ENCODE measurements at places on chromosomes 1 and 21. TPM values are rescaled to one million over a fixed set of nuclear protein-coding genes. Genes with fewer than 3 reads are reported as not detected.
A peak's percentile ranks its signal among the peaks of the same experiment; 100 is the strongest.

GRCh38 chr1:224565186-224565585 lies 50.9 kb upstream of the CNIH3 start:
- DNase-seq = peak; percentile 62

DNA sequence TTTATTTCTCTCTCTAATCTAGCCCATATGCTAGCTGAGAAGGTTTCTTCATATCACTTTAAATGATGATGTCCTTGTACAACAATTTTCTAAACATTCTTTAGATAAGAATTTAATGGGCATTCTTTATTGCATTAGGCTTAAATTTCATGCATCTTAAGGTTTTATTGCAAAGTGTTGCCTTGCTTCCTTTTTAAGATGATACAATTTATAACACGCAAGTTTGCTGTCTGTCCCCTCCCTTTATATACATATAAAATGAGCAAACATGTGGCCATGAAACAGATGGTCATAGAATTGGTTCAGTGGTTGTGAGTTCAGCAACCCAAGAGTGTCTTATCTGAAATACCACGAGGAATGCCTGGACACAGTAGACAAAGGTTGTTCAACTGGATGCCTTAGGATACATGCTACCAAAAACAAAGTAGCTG lies 12.1 kb downstream of the NBPF3 start:
- DNase-seq = peak; percentile 73

DNA sequence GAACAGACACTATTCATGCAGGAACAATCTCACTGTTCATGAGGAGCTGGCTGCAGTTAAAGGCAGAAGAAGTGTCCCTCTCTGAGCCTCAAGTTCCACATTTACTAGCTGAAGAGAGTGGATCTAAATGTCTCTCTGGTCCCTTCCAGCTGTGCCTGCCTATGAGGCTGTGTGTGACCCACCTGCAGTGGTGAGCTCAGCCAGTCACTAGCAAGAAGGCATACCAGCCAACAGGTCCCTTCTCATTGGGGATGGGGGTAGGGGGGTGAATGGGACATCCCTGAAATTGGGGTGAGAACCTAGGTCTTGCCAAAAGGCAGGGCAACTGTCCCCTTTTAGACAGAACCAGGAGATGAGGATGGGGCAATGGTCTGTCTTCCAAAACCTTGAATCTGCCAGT lies 13.6 kb downstream of the RD3 start:
- DNase-seq = no peak

DNA sequence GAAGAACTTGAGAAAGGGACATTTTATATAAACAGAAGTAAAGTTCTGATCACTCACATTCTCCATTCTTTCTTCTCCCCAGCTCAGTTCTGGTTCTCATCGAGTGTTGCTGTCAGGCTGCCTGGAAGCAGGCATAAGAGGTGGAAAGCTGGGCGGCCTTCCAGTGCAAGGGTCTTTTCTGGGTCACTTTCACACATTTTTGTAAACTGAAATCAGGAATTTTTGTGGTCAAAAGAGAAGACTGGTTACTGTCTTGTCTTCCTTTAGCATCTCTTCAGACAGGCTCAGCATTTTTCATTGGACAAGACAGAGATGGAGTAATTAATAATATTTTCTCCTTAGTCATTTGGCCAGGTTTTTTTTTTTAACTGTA lies 93.7 kb downstream of the CTH start:
- peak; percentile 78 for DNase-seq

- DNase-seq = no peak
Measured at GRCh38 chr21:45856442-45856841, 125.1 kb upstream of the COL6A1 start.

DNA sequence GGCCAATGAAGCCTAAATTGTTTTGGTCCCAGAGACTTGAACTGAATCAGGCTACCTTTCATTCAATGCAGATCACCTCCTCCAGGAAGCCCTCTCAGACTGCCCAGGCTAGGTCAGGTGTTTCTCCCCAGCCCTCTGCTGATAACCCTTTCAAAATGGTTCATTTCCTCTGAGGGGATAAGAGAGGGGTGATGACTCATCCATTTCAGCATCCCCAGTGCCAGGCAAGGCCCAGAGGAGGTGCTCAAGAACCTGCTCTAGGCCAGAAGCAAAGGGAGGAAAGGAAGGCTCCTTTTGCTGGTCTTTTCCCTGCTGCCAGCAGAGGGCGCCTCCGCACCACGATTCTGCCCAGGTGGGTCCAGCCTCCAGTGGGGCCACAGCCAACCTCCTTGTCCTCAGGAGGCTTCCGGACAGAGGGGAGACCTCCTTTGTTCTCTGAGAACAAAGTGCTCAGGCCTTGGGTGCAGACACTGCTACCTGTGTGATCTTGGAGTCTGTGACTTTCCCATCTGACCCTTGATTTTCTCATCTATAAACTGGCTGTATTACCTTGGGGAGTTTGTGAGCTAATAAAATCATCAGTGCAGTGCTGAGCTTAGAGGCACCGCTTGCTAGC lies 45.3 kb upstream of the ARHGEF10L start:
- DNase-seq = no peak

GRCh38 chr1:233323718-233324117 lies 3.8 kb upstream of the MAP3K21 start:
- no peak for DNase-seq

GRCh38 chr1:177172866-177173265 lies 2.1 kb downstream of the BRINP2 start:
- no peak for DNase-seq

GRCh38 chr1:205595435-205595834 lies 36.4 kb downstream of the ELK4 start:
- DNase-seq = no peak

DNA sequence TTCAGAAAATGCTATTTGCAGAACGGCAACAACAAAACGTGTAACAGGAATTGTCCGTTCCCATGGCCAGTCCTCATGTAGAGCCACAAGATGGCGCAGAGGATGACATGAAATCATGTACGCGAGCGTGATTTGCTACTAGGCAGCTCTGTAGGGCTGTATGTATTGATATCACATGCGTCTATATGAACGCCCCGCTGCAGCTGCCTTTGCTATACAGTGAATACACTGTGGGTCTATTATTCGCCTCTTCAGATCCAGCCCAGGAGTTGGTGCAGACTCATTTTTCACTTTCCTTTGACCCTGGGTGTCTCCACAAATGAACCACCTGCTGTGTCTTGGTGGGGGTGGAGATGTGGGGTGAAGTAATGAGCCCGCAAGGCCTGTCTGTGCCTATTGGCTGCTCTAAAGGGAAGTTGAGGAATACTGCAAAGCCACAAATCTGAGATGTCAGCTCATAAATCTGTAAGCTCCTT lies 361.5 kb downstream of the KIF26B start:
- DNase-seq = no peak

DNA sequence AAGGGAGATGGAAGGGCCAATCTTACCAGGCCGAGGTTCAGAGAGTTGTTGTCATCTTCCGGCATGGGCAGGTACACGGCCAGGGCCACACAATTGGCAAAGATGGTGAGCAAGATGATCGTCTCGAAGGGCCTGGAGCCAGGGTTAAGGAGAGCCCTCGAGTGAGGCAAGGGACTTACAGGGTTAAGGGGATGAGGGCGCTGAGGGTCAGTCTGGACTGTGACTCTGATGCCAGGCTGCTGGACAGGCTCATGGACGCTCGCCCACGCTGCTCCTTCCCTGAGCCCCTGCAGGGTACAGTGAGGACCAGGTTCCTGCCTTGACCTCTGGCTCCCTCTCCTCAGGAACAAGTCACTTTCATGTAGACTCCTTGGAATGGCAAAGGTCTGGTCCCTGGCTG lies 2.1 kb downstream of the CACNA1S start:
- no peak for DNase-seq

DNA sequence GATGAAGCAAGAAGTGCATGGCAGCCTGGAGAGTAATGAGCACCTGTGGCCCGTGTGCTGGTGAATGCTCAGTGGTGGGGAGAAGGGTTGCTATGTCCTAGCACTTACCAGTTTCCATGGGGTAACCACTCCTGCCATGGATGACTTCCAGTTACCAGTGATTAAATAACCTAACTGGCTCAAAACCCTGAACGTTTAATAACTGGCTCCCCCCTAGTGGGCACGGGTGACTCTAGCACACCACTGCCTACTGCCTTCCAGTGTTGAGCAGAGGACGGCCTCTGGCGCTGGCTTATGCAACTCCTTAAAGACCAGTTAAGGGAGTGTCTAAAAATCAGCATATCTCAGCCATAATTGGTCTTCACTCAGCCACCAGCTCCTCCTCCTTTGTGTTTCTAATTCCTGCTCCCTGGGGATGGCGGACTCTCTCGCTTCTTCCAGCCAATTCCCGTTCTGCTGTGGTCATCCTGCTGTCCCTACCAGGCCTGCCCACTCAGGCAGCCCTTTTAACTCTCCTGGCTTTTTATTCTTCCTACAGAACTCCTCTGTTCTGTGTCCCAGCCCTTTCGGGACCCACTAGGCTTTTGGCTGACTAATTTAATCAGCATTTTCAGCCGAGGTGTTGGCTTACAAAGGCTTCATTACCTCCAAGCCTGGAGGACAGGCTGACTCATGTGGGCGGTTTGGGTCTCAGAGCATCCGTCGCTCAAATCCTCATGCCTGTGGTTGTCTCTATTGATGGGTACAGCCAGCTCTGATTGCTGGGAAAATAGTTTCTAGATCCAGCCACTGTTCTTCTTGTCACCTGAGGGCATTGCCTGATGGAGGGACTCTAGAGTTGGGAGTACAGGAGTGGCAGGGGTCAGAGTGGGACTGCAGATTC lies 332.4 kb downstream of the CAMTA1 start:
- peak; percentile 52 for DNase-seq

DNA sequence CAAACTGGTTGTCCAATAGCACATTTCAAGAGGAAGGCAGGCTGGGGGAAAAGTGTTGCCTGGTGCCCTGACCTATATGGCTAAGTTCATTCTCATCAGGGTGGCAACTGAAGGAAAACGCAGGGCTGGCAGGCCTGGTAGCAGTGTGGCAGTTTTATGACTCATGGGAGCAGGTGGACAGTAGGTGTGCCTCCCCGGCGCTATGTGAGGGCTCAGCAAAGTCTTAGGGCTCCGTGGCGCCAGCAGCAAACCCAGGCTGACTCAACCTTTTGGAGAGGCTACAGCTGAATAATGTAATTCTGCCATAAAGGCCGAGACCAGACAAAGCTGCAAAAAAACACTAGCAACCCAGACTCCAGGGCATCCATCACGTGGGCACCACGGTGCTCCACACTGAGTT lies 23.6 kb downstream of the GADD45A start:
- DNase-seq = no peak

DNA sequence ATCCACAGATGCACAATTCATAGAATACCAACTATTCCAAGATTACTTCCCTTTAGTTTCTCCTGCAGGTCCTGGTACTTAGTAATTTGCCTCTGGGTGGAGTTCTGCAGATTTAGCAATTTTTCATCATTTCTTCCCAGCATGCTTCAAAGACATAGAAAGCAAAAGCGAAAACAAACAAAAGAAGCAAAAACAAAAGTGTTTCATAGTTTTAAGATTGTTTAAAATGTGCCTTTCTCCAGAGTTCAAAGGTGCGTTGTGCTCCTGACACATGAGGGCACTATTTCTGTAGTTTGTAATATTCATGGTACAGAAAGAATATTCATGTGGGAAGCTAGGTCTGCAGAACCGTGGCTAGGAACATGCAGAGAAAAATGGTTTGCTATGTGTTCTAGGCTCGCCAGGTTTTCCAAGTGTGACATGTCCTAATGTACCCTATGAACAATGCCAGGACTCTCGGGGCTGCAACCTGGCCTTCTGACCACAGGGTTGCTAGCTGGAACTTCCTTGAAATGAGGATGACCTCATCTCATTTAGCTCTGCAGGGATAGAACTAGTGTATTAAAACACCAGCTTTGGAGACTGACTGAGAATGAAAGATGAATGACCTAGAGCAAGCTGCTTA lies 30.0 kb upstream of the RCSD1 start:
- no peak for DNase-seq

- DNase-seq = peak; percentile 35
Measured at GRCh38 chr1:67766141-67766978, 66.9 kb downstream of the GNG12 start.

DNA sequence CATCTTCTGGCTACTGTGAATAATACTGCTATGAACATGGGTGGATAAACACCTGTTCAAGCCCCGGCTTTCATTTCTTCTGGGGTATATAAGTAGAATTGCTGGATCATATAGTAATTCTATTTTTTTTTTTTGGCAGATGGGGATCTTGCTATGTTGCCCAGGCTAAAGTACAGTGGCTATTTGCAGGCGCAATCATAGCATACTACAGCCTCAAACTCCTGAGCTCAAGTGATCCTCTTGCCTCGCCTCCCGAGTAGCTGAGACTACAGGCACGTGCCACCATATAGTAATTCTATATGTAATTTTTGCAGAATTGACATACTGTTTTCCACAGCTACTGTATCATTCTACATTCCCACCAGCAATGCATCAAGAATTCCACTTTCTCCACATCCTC lies 27.8 kb downstream of the UBR4 start:
- DNase-seq = no peak

- no peak for DNase-seq
Measured at GRCh38 chr1:168455764-168456163, 88.0 kb downstream of the XCL2 start.

- no peak for DNase-seq
Measured at GRCh38 chr1:44672254-44672955, 1.9 kb downstream of the TMEM53 start.

GRCh38 chr1:205508227-205508714 lies 3.8 kb downstream of the CDK18 start:
- no peak for DNase-seq

GRCh38 chr1:89946532-89946931 lies 48.4 kb upstream of the ZNF326 start:
- DNase-seq = no peak

- DNase-seq = no peak
Measured at GRCh38 chr1:161000736-161001480, 20.0 kb downstream of the F11R start.

DNA sequence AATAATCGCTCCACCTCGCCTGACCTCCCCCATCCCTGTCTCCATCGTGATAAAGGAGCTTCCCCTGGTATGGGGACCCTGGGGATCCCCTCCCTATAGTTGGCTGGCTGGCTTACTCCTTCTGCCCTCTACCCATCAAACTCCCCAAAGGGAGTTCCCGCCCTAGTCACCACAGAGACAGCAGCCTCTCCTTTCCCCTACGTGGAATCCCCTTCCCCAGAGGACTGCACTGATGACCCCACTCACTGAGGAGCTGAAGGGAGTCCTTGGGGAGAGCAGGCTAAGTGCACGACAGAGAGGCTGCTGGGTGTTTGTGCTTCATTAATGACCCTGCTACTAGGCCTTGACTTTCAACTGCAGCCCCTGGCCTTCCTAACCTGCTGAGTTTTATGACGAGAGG lies 1.9 kb downstream of the CADM3 start:
- no peak for DNase-seq

- no peak for DNase-seq
Measured at GRCh38 chr1:4573526-4573925, 80.9 kb upstream of the AJAP1 start.

SPRR1A gene
- polyA plus RNA-seq = not detected

NTNG1 gene
- polyA plus RNA-seq = 3.3 TPM

GBP5 gene
- polyA plus RNA-seq = not detected

DCDC2B gene
- not detected for polyA plus RNA-seq

LAMC1 gene
- 349 TPM for polyA plus RNA-seq

PRR9 gene
- not detected for polyA plus RNA-seq

IL19 gene
- not detected for polyA plus RNA-seq

SLAMF9 gene
- not detected for polyA plus RNA-seq

OPRD1 gene
- polyA plus RNA-seq = not detected

FAM151A gene
- polyA plus RNA-seq = not detected

STIL gene
- 6.3 TPM for polyA plus RNA-seq

ADAMTS4 gene
- polyA plus RNA-seq = 0.99 TPM

Measured in BJ (cell line).